ENCODE measurements at places on chromosomes 2 and 18.
A peak's percentile ranks its signal among the peaks of the same experiment; 100 is the strongest.

GRCh38 chr2:238313991-238314350 is 6.3 kb upstream of the TRAF3IP1 start:
- peak; percentile 18 for DNase-seq

DNA sequence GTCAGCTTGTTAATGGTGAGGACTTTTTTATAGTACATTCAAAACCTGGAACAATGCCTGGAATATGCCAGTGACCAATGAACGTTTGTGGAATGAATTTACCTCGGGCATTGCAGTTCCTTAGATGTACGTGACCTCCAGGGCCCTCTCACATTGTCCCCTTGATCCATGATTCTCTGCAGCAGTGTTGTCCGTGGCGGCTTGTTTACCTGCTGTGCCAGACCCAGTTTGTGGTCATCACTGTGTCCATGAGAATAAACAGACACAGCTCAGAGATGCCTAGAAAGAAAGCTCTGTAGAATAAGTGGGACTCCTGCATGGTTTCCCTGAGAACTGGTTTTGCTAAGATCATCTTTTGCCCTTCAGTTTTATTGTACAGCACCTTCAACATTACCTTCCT is 1132.2 kb downstream of the DPP10 start:
- DNase-seq, result no peak

GRCh38 chr2:121049950-121050585 is 234.9 kb downstream of the TFCP2L1 start:
- DNase-seq, result no peak

GRCh38 chr2:229371086-229371485 is 100.0 kb upstream of the PID1 start:
- DNase-seq, result no peak

DNA sequence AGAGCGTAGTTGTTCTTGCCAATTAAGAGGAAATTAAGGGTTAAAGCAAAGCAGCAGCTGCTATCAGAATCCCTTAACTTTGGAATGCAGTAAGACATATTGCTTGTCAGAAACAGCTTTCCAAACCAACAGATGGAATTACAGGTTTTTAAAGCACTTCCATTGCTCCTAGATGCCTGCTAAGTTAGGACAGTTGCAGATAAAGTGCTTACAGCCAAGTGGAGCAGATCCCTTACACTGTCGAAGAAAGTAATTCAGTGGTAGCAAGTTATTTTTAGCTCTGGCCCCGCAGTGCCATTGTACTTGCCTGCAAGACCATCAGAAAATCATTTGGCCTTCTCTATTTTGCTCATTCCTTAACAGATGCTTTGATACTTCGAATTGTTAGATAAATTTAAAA is 5.4 kb downstream of the PDK1 start:
- DNase-seq, result no peak
